ENCODE measurements at places on chromosomes 6 and 20.

- no peak for DNase-seq
Observed at GRCh38 chr6:143745166-143746133, 67.7 kb downstream of the PHACTR2 start.

GRCh38 chr6:32622545-32623401 is 14.4 kb upstream of the HLA-DQA1 start:
- DNase-seq, result peak; percentile 19

GRCh38 chr6:30167101-30167500 is 3.8 kb downstream of the TRIM15 start:
- DNase-seq, result no peak

DNA sequence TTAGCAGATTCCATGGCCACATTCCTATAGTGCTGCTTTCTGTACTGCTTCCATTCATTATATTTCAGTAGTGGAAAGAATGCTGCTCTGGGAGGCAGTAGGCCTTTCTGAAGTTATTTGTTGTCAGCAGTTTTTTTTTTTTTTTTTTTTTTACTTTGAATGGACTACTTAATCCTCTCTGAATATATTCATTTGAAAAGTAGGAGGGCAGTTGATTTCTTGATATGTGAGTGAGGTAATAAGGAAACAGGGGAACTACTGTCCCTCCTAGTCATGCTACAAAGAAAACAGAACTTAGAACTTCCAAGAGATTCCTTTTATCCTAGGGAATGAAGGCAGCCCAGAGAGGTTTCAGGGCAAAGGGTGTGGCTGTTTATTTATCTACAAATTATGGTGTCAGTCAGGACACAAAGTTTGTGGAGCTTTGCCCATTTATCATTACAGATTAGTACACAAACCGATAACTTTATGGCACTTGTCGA is 155.9 kb downstream of the JARID2 start:
- DNase-seq, result no peak

DNA sequence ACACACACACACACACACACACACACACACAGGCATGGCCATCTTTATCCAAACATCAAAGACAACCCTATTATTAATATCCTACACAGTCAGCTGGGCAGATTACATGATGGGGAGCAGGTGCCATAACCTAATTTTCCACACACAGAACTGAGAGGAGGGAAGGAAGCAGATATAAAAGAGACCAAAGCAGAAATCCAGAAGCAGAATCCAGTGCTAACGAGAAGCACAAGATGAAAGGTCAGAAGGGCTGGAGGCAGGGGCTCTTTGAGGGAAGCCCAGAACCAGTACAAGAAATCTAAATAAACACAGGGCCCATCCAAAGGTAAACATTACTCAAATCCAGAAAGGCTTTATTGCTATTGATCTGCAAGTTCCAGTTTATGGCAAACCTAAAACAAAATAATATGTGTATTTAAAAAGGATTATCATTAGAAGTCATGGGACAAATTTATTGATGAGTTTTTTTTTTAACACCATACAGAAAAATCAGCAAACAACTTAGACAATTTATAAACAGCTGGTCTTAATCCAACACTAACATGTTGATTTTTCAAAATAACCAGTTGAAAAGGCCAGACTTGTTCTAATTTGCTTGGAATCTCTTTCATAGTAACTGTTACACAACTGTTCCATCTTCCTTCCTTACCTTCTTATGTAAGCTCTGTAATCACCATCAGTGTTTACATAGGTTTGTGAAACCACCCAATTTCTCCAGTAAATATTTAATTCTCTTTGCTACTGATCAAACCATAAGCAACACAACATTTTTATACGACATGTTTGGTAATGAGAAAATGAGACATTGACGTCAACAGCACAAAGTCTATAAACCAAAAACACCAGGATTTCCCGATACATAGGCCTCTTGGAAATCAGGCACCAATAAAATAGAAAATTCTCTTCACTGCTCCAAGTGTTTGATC is 34.2 kb downstream of the SLC23A2 start:
- no peak for DNase-seq

DNA sequence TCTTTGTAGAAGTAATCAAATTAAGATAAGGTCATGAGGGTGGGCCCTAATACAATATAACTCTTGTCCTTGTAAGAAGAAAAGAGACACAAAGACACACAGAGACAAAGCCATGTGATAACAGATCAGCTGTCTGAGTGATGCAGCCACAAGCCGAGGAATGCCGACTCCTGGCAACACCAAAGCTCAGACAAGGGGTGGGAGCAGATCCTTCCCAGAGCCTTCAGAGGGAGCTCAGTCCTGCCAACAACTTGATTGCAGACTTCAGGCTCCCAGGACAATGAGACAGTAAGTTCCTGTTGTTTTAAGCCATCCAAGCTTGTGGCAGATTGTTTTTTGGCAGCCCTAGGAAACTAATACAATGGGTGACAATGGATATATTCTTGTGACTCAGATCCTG is 325.0 kb upstream of the AGPAT4 start:
- peak; percentile 8 for DNase-seq

GRCh38 chr6:56025795-56026194 is 150.4 kb upstream of the BMP5 start:
- DNase-seq, result no peak

DNA sequence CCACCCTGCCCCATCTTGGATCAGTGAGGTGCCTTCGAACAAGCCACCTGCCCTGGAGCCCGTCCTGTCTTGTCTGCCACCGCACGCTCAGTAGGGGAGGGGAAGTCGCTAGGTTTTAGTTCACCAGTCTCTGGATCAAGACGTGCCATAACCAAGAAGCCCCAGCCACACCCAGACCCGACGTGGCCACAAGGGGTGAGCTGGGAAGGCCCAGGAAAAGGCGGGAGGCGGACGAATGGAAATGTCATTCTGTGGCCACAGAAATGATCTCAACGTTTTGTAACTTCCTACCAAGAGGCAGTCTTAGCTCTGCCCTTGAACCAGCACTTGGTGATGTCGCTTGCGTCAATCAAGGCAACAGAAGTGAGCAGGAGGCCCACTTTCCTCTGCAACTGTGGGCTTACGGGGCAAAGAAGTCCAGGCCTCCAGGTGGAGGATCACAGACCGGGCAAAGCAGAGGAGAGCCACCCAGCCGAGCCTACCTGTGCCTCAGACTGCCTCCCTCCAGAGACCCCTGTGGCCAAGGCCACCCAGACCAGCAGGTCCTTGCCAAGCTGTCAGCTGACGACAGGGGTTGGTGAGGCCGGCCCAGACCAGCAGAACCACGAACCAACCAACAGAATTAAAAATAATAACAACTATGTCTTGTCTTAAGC is 14.5 kb downstream of the GMEB2 start:
- DNase-seq, result no peak

DNA sequence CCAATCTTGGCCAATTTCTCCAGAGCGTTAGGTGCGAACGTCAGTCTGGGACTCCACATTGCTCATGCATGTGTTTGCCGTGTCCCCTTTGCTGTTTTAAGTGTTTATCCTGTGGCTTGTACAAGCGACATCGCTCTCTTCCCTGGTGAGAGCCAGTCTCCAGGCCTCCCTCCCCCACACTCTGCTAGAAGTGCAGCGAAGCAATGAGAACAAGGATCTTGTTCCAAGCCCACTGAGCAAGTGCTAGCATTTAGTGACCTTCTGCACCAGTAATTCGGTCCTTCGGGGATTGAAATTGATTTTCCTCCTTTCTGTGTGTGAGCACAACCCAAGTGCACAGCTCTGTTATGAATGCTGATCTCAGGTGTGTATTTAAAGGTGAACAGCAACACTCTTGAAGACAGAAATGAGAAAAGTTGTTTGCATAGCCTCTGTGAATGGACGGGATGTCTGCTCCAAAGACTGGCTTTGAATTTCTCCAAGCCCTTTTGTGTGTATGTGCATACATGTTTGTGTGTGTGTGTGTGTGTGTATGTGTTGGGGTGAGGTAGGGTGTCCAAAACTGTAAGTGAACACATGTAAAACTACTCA is 29.0 kb downstream of the CD83 start:
- no peak for DNase-seq

DNA sequence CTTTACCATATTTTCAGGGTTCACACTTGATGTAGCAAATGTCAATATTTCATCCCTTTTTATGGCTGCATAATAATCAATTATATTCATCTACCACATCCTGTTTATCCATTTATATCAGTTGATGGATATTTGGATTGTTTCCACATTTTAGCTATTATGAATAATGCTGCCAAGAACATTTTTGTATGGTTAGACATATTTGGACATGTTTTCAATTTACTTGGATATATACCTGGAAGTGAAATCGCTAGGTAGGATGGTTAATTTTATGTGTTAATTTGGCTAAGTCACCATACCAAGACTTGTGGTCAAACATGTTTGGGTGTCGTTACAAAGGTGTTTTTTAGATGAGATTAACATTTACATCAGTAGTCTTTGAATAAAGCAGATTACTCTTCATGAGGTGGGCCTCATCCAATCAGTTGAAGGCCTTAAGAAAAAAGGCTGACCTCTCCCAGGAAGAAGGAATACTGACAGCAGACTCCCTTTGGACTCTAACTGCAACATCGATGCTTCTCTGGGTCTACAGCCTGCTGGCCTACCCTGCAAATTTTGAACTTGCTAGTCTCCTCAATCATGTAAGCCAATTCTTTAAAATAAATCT is 196.5 kb downstream of the BACH2 start:
- DNase-seq, result no peak

- no peak for DNase-seq
Observed at GRCh38 chr6:5096482-5096881, 11.3 kb downstream of the PPP1R3G start.

DNA sequence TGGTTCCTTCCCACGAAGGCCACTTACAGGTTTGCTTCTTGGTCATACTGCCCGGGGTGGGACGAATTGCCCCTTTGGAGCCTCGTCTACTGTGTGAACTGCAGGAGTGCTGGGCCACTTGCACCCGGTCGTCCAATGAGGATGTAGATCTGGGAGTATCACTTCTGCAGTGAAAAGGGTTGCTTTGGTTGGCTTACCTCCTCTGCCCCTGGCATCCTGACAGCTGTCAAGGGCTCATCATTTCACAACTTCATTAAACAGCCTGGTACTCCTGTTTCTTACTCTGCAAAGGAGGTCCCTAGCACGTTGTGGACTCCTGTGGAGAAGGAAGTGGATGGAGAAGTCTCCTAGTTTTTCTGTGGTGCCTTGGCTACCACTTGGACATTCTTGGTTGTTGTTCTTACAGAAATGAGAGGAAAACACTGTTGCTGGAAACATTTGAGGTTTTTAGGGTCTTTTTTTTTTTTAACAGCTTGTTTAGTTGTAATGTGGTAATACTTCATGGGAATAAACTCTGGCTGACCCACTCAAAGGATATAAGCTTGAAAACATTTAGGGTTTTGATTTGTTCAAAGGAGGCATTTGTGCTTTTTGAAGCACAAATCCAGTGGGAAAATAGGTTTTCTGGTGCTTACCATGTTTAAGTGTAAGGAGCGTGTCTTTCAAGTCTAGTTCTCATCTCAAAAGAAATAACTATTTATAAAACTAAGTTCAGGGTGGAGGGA is 60.7 kb downstream of the AKAP12 start:
- DNase-seq, result no peak

DNA sequence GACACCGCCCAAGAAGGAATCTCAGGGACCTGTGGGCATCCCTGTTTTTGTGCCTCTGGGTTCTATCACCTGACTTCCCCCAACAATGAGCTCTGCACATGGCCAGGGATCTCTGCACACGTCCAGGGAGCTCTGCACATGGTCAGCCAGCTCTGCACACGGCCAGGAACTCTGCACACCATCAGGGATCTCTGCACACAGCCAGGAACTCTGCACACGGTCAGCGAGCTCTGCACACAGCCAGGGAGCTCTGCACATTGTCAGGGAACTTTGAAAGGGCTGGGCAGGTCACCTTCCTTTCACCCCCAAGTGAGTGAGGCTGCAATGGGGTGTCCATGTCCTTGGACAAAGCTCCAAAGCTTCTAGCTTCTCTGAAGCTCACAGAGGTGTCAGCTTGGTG is 5.2 kb upstream of the SLCO4A1 start:
- DNase-seq, result no peak

GRCh38 chr6:30548375-30548774 is 7.9 kb downstream of the GNL1 start:
- peak; percentile 19 for DNase-seq

GRCh38 chr6:53419026-53419425 is 70.3 kb upstream of the ELOVL5 start:
- no peak for DNase-seq

- peak; percentile 31 for DNase-seq
Observed at GRCh38 chr6:157068691-157069324, 254.5 kb downstream of the TMEM242 start.

GRCh38 chr6:131065112-131065823 is 2.2 kb upstream of the EPB41L2 start:
- DNase-seq, result peak; percentile 35

GRCh38 chr6:159455700-159456274 is 237.3 kb downstream of the SOD2 start:
- no peak for DNase-seq
